Aorta (tissue), 5 donors: ENCODE measurements at places on chromosomes 13 and 19. TPM values are rescaled to one million over a fixed set of nuclear protein-coding genes. Genes with fewer than 3 reads are reported as not detected.

- no peak for DNase-seq
- no peak overlapping the region for H3K4me3 ChIP-seq
- no peaks in the 10 kb centered on the region for H3K27me3 ChIP-seq
- no peaks in the 10 kb centered on the region for H3K4me1 ChIP-seq
- no peaks in the 10 kb centered on the region for H3K36me3 ChIP-seq
Measured at GRCh38 chr13:21871382-21871781, 200.5 kb downstream of the FGF9 start.

The CCNA1 gene
- 0.36 TPM for total RNA-seq

The GIPC3 gene
- total RNA-seq, result 5.0 TPM

The NUP62 gene
- 39.8 TPM for total RNA-seq

The NUDT19 gene
- total RNA-seq, result 5.4 TPM
